ENCODE measurements at places on chromosomes 16 and 17.

GRCh38 chr17:21119247-21119918 is 7.4 kb upstream of the DHRS7B start:
- DNase-seq = peak; percentile 70

DNA sequence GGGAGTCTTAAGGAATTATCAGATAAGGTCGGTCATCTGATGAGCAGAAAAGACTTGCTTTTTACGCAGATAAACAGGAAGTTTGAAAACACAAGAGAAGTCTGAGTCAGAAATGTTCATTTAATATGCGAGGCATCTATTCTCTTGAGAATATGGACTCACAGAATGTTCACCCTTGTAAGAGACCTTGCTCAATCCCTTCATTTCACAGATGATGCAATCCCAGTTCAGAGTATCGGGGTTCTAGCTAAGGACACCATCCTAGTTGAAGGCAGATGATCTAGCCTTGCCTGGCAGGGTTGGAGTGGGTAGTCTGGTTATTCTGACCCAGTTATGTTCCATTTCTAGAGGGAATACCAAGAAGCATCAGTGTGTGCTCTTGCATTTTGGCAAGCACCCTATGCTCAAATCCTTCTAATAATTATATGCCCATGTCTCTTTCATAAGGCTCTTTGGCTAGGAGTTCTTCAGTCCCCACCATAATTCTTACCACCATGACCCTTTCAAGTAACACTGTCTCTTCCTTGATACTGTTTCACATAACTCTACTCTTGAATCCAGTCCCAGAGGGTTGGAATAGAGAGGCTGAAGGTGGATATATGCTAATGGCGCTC is 42.5 kb downstream of the YPEL2 start:
- no peak for DNase-seq

GRCh38 chr17:56733833-56734232 is 99.9 kb downstream of the C17orf67 start:
- DNase-seq = no peak

DNA sequence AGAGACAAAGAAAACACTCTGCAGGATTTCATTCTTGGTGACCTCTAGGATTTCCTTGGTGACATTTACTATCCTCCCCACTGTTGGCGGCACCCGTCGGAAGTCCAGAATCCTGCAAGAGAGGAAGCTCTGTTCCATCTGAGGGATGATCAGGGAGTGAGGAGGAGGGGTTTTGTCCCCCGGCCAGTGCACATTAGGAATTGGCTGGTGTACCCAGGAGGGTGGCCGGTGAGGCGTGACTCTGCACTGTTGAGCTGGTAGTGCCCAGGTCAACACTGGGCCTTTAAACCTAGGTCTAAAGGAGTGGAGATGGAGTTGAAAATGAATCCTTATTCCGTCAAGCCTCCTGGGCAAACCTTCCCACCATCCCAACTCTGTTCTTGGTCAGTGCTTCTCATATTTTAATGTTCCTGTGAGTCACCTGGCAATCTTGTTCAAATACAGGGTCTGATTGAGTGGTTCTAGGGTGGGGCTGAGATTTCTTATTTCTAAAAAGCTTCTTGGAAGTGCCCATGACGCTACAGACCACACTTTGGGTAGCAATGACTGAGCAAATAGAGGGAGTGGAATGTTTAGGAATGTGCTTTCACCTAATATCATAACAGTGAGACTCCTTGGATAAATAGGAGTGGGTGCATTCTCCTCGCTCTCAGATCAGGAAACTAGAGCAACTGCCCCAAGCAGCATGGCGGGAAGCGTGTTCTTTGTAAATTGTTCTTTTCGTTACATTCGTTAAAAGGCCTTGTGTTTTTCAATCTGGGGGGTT is 30.7 kb downstream of the PRKAR1A start:
- no peak for DNase-seq

- DNase-seq = no peak
Observed at GRCh38 chr16:89052890-89053724, 40.5 kb upstream of the ACSF3 start.

GRCh38 chr16:1528921-1529537 is 4.4 kb upstream of the TMEM204 start:
- no peak for DNase-seq

DNA sequence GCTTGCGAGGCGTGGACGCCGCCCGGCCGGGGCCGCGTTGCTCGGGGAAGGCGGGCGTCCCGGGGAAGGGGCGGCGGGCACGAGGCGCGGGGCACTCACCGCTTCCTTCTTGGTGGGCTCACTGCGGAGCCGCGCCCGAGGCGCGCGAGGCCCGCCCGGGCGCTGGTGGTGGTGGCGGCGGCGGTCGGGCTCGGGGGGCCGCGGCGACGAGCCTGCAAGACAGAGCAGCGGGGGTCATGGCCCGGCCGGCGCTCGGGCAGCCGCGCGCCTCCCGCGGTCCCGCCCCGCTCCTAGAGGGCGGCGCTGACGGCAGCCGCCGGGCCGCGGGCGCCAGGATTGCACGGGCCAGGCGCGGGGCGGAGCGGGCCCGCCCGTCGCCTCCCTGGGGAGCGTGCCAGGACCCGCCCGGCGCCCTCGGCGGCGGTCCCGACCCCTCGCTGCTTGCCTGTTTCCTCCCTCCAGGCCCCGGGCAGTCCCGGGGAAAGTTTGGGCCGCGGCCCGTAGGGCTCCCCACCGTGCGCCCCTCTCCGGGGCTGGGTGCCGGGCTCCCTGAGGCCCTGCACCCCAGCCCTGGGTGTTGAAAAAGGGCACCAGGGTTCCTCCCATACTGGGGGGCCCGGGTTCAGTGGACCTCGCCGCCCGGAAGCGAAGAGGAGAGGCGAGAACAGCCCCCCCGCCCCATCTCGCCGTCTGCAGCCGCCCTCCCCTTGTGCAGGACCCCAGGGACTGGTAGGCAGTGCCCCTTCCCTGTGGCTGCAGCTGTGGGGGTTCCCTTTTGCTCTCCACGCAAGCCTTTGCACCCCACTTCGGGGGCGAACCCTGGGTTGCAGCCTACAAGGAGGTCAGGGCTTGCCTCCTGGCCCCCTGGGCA is at the start of gene C16orf74:
Gene C16orf74, minus strand, starts transcription at position 270 of the 871 bp plus-strand sequence. CDS start 15,879 bp downstream, outside the sequence.
- peak; percentile 77 for DNase-seq

GRCh38 chr16:62445909-62446308 is 409.7 kb upstream of the CDH8 start:
- DNase-seq = no peak

DNA sequence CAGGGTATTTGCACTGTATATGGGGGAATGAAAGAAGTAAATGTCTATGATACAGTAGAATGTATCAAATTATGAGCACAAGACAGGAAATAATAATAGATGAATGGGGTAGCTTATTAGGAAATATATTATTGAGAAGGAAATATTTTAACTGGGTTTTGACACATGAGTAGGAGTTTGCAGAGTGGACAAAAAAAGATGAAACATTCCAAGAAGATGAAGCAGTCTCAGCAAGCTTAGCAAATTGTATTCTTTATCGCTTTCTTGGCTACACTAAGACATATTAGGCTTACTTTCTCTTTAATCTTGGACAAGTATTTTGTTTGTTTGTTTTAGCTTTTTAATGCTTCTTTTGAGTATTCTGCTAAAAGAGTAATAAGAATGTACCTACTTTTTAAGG is 1.3 kb upstream of the KRTAP4-9 start:
- DNase-seq = no peak

- DNase-seq = no peak
Observed at GRCh38 chr17:45364531-45365390, 47.9 kb upstream of the MAP3K14 start.

GRCh38 chr17:38428643-38429371 is 543 bp downstream of the ARHGAP23 start:
- peak; percentile 59 for DNase-seq

DNA sequence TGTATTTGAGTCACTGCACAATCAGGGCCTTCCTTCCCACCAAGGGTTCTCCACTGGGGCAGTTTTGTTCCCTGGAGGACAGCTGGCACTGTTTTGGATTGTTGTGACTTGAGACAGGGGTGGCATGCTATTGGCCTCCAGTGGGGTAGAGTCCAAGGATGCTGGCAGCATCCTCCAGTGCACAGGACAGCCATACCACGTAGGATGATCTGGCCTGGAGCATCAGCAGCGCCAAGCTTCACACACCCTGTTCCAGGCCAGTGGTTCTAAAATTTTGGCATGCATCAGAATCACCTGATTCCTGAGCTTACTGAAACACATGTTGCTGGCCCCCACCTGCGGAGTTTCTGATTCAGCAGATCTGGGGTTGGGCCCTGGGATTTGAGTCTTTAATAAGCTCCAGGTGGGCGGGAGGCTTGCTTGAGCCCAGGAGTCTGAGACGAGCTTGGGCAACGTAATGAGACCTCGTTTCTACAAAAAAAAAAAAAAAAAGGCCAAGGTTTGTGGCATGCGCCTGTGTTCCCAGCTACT is 83.2 kb downstream of the MGAT5B start:
- no peak for DNase-seq

- no peak for DNase-seq
Observed at GRCh38 chr16:58516768-58517107, 1.4 kb downstream of the SETD6 start.

DNA sequence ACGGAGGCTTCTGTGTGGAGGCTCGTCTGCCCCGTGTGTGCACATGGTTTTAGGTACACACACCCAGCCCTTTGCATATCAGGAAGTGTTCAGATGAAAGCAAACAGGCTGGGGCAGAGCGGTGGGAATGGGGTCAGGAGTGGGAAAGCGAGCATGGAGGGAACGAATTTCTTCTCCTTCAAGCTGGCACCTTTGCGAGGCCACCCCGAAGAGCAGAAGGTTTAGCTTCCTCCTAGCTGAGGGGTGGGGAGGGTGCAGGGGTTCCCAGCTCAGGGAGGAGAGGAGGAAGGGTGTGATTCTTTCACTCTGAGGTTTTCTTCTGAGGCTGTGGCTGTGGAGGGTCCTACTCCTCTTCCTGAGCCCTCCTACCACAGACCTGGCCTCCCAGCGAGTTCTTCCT is 83.6 kb downstream of the ABR start:
- DNase-seq = no peak

DNA sequence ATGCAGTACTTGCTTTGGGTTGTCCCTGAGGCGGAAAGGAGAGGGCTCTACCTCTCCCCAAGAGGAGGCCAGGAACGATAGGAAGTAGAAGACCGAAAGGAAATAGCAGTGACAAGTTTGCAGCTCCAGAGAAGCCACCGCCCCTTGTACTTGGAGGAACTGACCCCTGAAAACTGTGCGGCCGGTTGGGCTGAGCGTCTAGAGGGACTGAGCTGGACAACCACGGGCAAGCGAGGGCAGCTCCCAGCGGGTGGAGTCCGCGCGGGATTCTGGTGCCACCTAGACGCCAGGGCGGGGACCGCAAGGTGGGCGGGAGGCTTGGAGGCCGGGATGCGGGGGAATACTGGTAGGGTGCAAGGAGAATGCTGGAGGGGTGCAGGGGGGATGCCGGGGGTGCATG is 1.3 kb upstream of the SLC6A4 start:
- peak; percentile 73 for DNase-seq

DNA sequence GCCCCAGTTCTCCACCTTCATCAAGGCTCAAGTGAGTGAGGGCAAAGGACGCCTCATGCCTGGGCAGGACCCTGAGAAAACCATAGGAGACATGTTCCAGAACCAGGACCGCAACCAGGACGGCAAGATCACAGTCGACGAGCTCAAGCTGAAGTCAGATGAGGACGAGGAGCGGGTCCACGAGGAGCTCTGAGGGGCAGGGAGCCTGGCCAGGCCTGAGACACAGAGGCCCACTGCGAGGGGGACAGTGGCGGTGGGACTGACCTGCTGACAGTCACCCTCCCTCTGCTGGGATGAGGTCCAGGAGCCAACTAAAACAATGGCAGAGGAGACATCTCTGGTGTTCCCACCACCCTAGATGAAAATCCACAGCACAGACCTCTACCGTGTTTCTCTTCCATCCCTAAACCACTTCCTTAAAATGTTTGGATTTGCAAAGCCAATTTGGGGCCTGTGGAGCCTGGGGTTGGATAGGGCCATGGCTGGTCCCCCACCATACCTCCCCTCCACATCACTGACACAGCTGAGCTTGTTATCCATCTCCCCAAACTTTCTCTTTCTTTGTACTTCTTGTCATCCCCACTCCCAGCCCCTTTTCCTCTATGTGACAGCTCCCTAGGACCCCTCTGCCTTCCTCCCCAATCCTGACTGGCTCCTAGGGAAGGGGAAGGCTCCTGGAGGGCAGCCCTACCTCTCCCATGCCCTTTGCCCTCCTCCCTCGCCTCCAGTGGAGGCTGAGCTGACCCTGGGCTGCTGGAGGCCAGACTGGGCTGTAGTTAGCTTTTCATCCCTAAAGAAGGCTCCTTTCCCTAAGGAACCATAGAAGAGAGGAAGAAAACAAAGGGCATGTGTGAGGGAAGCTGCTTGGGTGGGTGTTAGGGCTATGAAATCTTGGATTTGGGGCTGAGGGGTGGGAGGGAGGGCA is 9.7 kb downstream of the FKBP10 start:
- no peak for DNase-seq

DNA sequence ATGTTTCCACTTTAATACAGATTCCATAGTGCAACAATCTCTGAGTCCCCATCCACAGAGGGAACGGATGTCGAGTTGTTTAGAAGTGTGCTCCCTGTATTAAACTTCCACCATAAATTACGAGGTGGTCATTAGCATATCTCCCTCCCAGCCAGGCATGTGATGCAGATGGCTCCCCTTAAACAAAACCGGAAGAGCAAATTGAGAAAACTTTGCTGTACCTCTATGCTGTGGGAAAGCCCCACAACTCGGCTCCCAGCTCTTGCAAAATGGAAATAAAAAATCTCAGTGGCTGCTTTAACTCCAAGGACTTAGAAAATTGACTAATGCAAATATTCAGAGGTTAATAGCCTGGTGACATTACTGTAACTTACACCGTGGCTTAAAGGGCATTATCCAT is 290.9 kb downstream of the MAF start:
- no peak for DNase-seq

- peak; percentile 34 for DNase-seq
Observed at GRCh38 chr17:73003487-73003886, 89.0 kb downstream of the SLC39A11 start.

GRCh38 chr17:5976251-5976650 is 93.9 kb upstream of the WSCD1 start:
- no peak for DNase-seq

DNA sequence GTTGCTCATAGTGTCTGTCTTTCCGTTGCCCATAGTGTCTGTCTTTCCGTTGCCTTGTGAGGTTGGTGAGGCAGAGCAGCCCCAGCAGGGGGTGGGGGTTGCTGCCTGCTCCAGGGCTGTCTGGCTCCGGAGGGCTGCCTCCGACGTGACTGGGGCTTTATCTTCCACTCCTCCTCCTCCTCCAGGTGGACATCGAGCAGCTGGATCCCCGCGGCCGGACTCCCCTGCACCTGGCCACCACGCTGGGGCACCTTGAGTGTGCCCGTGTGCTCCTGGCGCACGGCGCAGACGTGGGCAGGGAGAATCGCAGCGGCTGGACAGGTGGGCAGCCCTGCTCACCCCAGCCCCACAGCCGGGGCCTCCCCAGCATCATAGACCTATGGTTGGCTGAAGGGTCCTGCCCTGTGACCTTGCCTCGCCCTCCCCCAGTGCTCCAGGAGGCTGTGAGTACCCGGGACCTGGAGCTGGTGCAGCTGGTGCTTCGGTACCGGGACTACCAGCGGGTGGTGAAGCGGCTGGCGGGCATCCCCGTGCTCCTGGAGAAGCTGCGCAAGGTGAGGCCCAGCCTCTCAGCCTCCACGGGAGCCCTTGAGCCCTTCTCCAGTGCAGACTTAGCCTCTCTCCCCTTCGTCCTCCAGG is 14.7 kb downstream of the ANKRD13B start:
- no peak for DNase-seq
